ENCODE measurements at places on chromosomes 6 and 20. TPM values are rescaled to one million over a fixed set of nuclear protein-coding genes. Genes with fewer than 3 reads are reported as not detected.

The GNAS-AS1 gene
- total RNA-seq, result 1.2 TPM

The ADGRF5 gene
- total RNA-seq, result 9.9 TPM

The GRM1 gene
- total RNA-seq, result 26.8 TPM

The PXDC1 gene
- total RNA-seq, result 11.1 TPM

The PAX1 gene
- not detected for total RNA-seq

The LGSN gene
- under 0.01 TPM for total RNA-seq

The ZKSCAN4 gene
- 9.0 TPM for total RNA-seq

The SPEF1 gene
- total RNA-seq, result 5.1 TPM

The ZBTB46 gene
- total RNA-seq, result 20.3 TPM

The CCN2 gene
- 5.5 TPM for total RNA-seq

The DZANK1 gene
- total RNA-seq, result 6.0 TPM

Data from diencephalon (tissue), 1 donor.